Stimulated activated CD4-positive, alpha-beta T cell treated with anti-CD3 and anti-CD28 coated beads, Interleukin-4, amount 100 ng/mL, for 4 hours (primary cell): ENCODE measurements at places on chromosomes 6 and 20.

DNA sequence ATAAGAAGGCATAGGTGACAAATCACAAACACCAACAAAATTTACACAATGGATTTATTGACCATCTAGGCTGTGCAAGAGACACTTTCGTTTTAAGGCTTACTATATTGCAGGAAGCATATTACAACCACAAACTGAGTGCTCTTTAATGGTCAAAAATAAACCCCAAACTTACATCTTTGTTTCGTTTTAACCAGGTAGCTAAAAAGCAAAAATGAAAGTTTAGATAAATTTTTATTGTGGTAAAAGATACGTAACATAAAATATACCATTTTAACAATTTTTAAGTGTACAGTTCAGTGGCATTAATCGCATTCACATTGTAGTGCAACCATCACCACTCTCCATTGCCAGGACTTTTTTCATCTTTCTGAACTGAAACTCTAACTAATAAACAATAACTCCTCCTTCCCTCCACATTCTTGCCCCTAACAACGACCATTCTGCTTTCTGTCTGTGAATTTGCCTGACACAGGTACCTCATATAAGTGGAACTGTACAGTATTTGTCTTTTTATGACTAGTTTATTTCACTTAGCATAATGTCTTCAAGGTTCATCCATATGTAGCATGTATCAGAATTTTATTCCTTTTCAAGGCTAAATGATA is 32.3 kb upstream of the DUSP22 start:
- no peak for DNase-seq

DNA sequence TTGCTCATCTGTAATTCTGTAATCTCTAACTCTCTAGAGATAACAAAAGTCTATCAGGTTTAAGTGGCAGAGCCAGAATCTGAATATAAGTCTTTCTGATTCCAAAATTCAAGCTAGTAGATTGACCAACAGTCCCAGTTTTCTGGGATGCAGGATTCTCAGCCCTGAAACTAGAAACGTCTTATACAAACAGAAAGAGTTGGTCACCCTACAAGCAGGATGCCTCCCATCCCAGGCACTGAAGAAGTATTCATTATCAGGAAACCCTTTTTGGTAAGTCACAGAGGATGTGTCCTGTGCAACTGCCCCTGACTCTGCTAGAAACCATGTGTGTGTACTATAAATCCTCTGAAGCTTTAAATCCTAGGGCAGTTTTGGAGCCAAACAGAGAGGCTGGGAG is 135.0 kb downstream of the CARMIL1 start:
- no peak for DNase-seq

GRCh38 chr6:109019911-109020310 is 74.7 kb downstream of the SESN1 start:
- DNase-seq, result no peak

DNA sequence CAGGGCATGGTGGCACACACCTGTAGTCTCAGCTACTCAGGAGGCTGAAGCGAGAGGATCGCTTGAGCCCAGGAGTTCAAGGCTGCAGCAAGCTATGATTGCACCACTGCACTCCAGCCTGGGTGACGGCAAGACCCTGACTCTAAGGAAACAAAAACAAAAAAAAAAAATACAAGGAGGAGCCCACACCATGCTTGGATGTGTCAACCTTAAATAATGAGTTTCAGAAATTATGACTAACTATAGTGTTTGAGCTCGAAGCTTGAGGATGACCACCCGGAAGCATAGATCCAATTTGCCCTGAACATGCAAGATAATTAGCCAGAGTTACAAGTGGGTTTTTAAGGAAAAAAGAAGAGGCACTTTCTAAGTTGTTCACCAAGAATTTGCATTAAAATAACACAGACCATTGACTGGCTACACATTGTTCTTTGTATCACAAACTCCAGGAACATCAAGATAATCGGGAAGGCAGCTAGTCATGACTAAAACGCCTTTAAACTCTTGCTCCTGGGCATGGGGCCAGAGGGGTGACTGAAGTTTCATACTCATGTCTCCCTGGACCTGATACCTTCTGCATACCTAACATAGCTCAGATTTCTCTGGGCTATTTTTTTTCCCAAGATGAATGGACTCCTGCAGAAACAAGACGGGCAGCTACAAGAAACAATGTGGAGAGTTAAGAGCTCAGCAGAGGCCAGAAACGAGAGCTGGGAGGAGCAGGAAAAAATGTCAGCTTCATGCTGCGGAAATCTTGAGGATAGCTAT is 289.6 kb downstream of the PREX1 start:
- DNase-seq, result no peak

DNA sequence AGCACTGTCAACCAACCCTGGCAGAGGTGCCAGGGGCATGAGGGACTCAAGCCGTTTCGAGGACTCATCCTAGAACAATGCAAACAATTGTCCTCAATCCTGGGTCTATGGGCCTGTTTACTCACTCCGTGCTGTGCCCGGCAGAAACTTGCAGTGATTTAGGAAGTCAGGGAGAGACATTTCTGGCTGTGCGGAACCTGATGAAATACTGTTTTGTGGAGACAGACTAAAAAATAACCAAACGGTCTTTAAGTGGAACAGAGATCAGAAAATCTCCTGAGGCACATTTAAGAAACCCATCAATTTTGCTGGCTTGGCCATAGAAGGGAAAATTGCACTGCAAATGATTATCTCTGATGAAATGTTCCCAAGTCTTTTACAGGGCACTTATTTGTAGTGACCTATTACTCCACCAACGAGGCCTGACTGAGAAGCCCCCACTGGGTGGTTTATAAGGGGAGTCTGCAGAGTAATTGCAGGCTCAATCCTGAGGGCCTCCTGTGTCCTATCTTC is 79.8 kb upstream of the KCNK16 start:
- no peak for DNase-seq

DNA sequence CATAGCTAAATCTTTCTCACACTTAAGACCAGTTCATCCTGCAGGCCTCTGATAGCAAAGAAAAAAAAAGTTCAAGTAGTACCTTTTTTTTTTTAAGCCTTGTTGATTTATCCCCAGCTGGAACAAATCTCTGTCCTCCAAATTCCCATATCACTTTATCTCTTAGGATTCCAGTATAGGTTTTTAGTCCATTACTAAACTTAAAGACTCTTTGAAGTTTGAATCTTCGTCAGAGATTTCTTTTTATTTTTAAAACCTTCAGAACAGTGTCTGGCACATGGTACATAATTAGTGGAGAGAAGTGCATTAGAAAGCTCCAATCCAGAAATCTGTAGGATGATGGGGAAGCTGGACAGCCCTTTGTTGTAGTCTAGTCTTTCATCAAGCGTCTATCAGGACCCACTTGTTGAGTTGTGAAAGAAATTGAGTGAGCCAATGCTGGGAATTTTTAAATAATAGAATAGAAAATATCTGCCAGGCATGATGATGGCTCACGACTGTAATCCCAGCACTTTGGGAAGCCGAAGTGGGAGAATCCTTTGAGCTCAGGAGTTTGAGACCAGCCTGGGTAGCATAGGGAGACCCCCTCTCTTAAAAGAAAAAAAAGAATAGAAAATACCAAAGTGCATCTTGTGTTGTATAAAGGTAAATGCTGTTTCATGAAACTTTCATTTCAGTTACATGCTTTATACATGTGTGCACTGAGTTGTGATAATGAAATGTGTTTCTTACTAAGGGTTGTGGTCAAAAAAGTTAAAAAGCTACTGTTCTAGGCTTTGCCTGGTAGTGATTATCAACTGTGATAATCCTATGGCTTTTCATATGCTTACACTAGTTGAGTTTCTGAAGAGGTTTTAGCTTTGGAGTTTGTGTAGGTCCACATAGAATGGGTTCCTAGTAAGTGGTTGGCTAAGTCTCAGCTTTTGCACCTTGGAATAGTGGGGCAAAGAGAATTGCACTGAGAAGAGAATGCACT is 3.2 kb downstream of the NFYA start:
- no peak for DNase-seq
